ENCODE measurements at places on chromosomes 2 and 18.
A peak's percentile ranks its signal among the peaks of the same experiment; 100 is the strongest.

DNA sequence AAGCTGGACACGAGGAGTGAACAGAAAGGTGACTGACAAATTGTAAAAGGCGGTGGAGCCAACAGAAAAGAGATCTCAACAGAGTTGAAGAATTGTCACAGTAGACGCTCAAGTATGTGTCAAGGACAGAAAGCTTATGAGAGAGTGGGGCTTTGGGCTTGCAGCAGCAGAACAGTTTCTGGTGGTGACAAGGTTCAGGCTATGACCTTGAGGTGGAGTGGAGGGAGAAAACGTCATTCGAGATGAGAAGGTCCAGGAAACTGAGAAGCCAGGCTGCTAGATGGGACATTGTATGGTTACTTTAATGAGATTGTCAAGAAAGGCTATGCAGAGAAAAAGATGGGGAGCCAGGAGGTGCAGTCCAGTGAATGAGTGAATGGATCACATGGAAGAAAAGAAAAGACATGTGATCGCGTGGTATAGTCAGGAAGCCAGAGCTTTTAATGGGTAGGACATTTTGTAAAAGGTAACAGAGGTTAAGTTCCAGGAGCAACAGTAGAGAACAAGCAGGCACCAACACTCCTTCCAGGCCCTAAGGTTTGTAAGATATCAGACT is 91.1 kb upstream of the EPC2 start:
- DNase-seq = no peak

GRCh38 chr2:27929916-27930486 is 39.5 kb downstream of the BABAM2 start:
- DNase-seq = no peak

- DNase-seq = no peak
Measured at GRCh38 chr2:96773922-96774321, 13.2 kb downstream of the CNNM4 start.

- no peak for DNase-seq
Measured at GRCh38 chr2:111624411-111625156, 259.4 kb downstream of the ANAPC1 start.

DNA sequence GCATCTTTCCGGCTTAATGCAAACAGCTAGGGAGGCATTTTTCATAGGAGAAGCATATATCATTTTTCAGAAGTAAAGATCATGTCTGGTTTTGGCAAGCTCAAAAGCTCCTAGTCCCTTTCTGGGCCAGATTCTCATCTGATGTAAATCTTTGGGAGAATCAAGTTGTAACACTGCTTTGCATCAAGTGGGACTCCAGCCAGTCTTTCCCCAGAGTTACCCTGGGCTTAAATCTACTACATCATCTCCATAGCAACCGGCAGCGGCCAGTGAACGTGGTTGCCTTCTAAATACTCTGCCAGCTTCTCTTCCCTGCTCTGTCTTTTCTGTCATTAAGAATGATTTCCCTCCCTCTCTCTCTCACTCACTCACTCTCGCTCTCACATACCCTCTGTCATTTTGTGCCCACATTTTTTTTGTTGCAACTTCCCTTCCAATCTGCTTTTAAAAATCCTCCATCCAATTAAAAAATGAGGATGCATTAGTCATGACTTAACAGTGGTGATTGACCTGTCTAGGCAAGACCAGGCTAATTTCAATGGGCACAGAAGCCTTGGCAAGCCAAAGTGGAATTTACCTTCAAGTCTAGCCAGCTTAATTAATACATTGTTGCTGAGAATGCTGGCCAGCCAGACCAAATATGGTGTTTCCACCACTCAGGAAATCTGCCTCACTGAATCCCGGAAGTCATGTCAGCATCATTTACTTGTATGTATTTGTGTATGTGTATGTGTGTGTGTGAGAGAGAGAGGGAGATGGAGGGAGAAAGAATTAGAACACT is 93.0 kb downstream of the NRP2 start:
- DNase-seq = peak; percentile 64

DNA sequence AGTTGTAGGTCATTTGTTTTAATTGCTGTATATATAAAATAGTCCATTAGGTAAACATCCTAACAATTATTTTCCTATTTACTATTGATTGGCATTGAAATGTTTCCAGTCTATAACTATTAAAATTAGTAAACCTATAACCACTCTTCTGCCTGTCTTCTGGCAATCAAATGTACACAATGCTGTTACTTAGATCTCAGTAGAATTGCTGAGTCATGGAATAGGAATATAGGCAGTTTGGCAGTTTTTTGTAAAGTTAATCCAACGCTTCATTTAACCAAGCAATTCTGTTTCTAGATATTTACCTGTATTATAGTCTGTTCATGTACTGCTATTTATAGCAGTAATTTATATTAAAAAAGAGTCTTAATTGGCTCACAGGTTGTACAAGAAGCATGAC is 518.1 kb downstream of the DCDC2C start:
- DNase-seq = no peak

- no peak for DNase-seq
Measured at GRCh38 chr2:49931241-49931640, 776.9 kb upstream of the FSHR start.

GRCh38 chr2:48415836-48416515 is 114.0 kb upstream of the STON1 start:
- DNase-seq = no peak

GRCh38 chr18:13530879-13531387 is 195.4 kb downstream of the FAM210A start:
- no peak for DNase-seq

- no peak for DNase-seq
Measured at GRCh38 chr2:118983915-118984314, 41.9 kb downstream of the MARCO start.

GRCh38 chr2:191030521-191031154 is 16.7 kb upstream of the STAT1 start:
- DNase-seq = peak; percentile 55

GRCh38 chr2:57893786-57894185 is 152.8 kb upstream of the VRK2 start:
- peak; percentile 84 for DNase-seq

DNA sequence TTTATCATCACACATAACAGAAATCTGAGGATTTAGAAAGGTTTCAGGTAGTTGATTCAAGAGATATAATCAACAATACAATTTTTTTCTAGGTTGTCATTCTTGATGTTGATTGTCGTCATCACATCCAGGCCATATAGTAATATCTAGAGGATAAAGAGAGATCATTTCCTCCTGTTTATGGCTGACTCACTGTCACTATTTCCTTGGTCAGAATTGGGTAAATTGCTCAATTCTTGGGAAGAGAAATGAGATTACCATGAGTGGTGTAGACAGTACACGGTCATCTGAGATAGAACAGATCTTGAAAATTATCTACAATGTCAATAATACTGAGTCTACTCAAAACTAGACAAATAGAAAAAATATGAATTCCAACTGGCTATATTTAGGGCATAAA is 78.8 kb downstream of the ZNF804A start:
- no peak for DNase-seq

- DNase-seq = no peak
Measured at GRCh38 chr2:214019229-214019972, 391.5 kb upstream of the VWC2L start.

- no peak for DNase-seq
Measured at GRCh38 chr2:211631503-211631902, 907.1 kb downstream of the ERBB4 start.

- no peak for DNase-seq
Measured at GRCh38 chr18:62328586-62329525, 3.7 kb downstream of the TNFRSF11A start.

- DNase-seq = no peak
Measured at GRCh38 chr2:69147841-69148533, 135.0 kb downstream of the ANTXR1 start.

- peak; percentile 29 for DNase-seq
Measured at GRCh38 chr2:169462896-169463695, 16.2 kb upstream of the BBS5 start.

DNA sequence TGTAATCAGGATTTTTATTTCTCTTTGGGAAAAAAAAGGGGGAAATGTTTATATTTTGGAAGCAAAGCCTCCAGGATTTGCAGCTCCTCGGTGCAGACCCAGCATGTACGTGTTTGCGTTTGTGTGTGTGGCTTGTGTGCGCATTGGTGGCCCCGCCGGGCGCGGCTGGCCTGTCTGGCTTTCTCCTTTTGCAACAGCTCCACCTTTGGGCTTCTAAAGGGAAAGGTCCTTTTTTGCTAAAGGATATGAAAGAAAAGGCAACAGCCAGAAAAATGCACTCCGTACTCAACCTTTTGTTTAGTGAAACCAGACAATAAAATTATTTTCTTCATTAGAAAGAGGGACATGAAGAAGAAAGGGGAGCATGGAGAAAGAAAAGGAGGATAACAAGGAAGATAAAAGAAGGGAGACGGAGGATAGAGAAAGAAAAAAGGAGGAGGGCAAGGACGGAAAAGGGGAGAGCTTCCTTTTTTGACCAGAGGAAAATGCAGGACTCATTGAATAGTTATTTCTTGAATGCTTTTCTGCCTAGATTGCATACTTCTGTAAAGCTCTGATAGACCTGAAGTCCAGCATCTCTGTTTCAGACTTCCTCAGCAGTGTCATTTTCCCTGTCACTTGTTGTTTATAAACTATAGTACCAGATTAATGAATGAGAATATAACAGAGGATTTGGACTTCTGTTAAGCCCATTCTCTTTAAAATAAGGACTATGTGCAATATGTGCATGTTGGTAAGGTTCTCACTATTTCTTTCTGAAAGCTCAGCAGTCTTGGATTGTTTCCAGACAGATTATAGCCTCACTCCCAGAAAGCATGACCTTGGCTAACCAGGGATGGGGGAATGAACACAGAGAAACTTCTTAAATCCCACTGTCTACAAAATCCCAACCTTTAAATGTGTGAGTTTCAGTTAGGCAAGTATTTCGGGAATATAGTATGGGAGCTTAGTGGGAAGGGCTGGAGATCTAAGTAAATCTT is 563.1 kb upstream of the PIK3C3 start:
- DNase-seq = peak; percentile 76

DNA sequence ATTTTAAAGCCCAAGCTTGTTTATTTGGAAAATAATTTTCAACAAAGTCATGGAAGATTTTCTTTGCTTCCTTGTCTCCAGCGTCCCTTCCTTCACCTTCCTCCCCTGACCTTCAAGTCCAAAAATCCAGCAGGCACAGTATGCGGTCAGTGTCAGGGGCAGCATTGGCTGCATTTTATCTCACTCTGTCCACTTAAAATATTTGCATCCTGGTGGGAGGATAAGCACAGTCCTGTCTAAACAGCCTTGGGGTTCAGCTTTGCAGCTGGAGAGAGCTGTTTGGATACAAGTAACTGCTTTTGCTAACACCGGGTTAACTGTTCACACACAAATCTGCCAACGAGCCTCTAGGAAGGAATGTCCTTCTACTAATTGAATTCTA is 318.1 kb downstream of the PDE11A start:
- DNase-seq = no peak

- DNase-seq = no peak
Measured at GRCh38 chr2:202660796-202661195, 26.0 kb downstream of the FAM117B start.

GRCh38 chr2:221380686-221381085 is 191.4 kb downstream of the EPHA4 start:
- no peak for DNase-seq

DNA sequence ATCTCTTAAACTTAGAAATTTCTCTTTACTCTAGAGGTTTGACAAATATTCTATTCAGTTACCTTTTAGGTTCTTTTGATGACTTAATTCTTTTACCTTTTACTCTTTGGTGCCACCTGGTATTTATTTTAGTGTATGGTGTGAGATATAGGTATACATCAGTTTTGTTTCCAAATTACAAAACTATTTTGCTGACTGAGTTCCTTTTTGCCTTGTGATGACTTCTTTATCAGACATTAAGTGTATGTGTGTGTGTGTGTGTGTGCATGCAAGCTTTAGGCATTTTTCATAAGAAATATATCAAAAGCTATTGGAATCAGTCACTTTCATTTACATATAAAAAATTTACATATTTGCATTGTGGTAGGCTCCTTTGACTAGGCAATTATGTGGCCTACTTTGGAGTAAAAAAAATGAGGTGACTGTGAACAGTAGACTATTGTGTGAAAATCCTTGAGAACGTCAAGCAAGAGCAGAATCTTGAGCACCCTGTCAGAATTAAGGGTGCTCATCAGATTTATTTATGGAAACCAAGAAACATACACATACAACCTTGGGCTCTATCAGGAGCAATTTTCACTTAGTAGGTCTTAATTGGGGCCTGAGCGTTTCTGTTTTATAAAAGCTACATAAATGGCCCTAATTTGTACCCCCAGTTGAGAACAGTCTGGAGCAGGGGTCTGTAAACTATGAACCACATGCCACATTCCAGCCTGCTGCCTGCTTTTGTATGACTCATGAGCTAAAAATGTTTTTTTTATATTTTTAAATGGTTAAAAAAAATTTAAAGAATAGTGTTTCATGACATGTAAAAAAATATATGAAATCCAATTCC is 415.9 kb downstream of the SLC4A3 start:
- peak; percentile 63 for DNase-seq

DNA sequence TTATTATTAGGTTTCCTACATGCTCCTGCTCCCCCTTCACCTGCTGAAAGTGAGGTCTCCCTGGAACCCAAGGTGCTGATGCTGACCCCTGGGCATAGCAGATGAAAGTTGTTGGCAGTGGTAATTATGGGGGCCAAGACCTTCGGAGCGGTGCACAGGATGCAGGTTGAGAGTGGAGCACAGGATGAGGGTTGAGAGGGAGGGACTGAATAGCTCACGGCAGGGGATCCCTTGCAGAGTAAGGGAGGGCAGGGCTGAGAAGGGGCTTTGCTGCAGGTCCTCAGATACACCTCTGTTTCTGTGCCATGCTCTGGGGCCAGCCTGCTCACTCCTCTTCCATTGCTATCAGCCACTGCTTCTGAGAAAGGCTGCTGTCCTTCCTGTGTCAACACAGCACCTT is 163.3 kb downstream of the FHOD3 start:
- DNase-seq = no peak

GRCh38 chr2:143296089-143296488 is 166.9 kb downstream of the ARHGAP15 start:
- DNase-seq = no peak

DNA sequence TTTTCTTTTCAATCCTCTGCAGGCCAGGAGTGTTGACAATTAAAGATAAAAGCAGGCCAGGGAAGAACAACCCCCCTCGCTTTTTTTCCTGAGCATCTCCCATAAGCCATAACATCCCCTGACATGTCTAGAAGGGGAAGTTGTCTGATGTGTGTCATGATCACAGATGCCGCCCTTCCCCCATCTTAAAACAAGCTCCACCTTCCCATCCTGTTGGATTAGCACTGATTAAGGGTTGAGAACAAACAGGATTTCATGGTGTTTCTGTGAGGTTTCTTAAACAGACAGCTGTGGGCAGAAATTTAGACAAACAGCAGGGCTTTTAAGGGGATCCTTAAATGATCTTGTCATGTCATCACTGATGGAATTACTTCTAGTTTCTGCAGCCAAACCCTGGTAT is 59.4 kb upstream of the UPP2 start:
- no peak for DNase-seq

- no peak for DNase-seq
Measured at GRCh38 chr2:189104934-189105333, 74.6 kb downstream of the COL5A2 start.

GRCh38 chr2:60476206-60476954 is 77.1 kb downstream of the BCL11A start:
- DNase-seq = no peak

Data from NCI-H1694 treated with DMSO at 0.1 percent for 48 hours (cell line).